ENCODE measurements at places on chromosomes 11 and 22.

DNA sequence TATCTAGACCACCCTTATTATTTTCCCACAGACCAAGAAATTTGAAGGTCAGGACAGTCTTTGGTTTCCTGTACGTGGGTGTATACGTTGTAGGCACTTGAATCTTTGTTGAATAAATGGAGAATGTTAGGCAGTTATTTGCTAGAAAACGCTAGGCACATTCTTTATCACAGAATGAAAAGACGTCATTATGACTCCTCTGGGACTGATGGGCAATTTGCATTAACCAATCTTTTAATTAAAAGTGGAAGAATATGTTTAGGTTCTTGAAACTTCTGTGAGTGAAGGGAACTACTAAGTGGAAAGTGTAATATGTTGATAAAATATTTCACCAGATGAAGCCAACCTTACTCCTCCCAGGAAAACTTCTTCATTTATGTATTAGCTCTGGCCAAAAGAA, 5.7 kb downstream of the CAT start:
- no peak for DNase-seq

DNA sequence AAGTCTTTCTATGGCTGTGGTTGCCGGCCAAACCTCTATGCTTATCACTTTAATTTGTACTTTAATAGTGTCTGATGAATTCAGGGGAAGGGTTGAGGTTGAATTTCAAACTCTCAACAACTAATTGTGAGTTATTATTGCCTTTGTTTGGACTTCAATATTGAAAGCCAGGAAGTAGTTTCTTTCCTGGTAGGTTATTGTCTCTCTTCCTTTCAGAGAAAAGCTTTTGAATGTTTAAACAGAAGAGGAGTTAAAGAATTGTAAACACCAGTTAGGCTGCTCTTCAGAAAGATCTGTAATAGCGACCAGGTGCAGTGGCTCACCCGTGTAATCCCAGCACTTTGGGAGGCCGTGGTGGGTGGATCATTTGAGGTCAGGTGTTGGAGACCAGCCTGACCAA, 22.2 kb downstream of the NNMT start:
- no peak for DNase-seq

DNA sequence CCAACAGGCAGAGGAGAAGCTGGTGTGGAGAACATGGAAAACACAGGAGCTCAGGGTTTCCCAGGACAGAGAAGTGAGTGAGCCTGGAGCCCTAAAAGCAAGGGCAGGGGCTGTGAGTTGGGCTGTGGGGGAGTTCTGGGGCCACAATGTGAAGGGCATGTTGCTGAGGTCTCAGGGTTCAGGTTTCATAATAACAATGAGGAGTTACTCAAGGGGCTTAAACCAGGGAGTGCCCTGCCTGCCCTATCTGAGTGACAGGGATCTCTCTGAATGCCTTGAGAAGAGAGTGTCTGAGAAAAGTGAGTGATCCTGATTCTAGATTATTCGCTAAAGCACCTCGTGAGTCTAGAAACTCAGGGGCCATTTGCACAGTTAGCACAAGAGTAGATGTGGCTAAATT, 129.6 kb downstream of the VPREB1 start:
- DNase-seq, result no peak

- no peak for DNase-seq
These were observed 9.6 kb upstream of the TMEM184B start for GRCh38 chr22:38282397-38282796.

DNA sequence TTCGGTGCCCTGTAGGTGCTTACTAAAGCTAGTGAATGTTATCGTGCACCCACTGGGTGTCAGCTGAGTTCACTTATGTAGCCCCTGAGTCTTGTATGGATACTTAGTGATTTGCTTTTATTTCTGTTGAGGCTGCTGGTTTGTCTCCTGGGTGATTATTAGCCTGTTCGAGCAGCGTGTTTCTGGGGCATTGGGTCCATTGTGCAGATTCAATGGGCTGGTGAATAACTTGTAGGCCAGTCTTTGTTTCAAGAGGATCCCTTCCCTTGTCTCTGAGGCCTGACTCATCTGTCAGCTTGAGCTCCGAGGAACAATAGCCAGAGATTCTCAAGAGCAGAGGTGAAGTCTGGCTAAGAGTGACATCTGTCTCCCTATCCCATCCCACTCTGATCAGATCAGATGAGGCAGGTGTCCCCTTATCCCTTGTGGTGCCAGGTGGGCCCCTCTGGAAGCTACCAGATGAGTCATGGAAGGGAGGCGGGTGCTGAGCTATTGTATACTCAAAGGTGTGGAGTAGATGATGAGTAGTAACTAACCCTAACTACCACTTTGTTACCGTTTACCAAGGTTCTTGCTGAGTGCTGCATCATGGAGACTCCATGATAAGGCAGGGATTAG, 3.7 kb downstream of the MIAT start:
- DNase-seq, result no peak

GRCh38 chr11:16946477-16947282, 67.5 kb downstream of the PLEKHA7 start:
- no peak for DNase-seq

GRCh38 chr11:35014346-35014745, 97.9 kb downstream of the PDHX start:
- no peak for DNase-seq

GRCh38 chr22:18119409-18120110, 9.0 kb downstream of the TUBA8 start:
- no peak for DNase-seq

DNA sequence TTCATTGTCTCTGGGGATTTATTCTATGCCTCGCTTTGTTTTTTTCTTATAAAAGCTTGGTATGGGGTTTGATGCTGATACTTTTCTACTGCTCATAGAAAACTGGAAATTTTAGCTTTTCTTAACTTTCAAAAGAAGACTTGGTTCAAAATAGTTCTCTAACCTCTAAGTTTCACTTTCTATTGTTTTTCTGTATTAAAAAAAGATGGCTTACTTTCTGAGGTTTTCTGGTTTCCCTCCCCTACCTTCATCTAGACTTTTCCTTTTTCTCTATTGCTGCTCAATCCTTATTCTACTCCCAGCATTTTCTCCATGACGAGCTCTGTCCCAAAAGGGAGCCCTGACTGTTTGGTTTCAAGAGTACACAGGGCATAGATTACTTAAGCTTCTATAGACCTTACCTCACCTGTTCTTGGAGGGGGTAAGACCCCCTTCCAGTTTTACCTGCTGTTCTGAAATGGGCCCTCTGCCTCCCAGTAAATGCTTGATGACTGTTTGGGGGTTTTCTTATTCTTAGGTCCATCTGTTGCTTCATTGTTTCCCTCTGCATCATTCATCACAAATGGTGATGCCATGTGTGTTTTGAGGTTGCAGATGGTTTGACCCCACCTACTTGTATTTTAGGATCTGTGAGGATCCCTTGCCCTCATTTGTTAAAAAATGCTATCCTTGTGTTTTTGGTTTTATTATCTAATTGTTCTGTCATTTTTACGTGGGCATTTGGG, 29.5 kb downstream of the DNHD1 start:
- DNase-seq, result no peak

DNA sequence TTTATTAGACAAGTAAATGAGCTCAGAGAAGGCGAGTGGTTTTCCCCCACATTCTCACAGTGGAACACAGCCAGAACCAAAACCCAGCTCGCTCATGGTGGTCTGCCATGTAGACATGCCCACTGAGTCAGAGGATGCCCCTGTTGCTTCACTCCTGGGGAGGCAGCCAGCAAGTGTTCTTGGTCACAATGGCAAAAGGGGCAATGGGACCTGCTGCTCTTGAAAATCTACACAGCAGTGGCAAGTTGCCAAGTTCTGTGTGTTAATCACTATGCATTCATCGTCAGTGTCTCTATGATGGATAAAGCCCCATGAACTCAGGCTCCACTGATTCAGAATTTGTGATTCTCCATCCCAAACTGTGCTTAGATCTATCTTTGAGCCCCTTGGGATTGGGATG, 64.7 kb upstream of the TBCEL start:
- DNase-seq, result no peak

DNA sequence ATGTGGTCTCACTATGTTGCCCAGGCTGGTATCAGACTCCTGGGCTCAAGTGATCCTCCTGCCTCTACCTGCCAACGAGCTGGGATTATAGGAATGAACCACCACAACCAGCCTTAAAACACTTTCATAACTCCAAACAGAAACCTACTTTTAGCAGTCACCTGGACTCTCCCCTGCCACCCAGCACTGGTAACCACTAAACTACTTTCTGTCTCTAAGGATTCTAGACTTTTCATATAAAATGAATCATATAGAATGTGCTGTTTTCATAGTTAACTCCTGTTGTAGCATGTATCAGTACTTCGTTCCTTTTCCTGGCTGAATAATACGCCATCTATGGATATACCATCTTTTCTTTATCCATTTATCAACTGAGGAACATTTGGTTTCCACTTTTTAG, 29.4 kb upstream of the PISD start:
- no peak for DNase-seq

- no peak for DNase-seq
These were observed 7.5 kb upstream of the HTR3A start for GRCh38 chr11:113967361-113967760.
